ENCODE measurements at places on chromosomes 6 and 20.

- DNase-seq, result no peak
These were observed 80.9 kb downstream of the DNAH8 start for GRCh38 chr6:38796006-38796405.

DNA sequence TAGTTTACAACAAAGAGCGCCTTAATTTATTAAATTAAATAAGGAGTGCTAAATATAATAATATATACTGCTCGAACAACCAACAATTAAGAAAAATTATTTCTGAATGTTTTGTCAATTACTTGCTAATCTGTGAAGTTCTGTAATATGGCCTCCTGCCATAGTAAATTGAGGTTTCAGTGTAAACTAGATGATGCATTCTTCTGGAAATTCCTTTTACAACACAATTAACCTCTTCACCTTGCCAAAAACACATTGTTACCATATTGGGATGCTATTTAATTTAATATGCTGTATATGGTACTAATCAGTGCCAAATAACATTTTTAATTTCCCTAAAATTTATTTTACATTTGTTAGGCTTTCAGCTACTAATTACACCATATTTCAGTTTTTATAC lies 808.4 kb upstream of the CITED2 start:
- DNase-seq, result no peak

- no peak for DNase-seq
These were observed 22.9 kb upstream of the TBC1D7 start for GRCh38 chr6:13351271-13351670.

DNA sequence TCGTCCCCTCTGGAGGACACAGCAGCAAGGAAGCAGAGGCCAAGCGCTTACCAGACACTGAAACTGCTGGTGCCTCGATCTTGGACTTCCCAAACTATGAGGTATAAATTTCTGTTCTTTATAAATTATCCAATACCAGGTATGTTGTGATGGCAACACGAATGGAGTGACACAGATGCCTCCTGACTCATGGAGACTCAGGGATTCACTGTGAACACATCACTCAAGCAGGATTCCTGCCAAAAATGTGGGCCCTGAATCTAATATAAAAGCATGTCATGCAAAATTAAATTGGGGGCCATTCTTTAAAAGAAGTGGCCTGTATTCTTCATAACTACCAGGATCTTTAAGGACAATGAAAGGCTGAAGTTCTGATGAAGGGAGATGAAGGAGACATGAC lies 52.5 kb upstream of the SLC22A23 start:
- no peak for DNase-seq

Data from BE2C (cell line).